ENCODE measurements at places on chromosomes 7 and 10.

DNA sequence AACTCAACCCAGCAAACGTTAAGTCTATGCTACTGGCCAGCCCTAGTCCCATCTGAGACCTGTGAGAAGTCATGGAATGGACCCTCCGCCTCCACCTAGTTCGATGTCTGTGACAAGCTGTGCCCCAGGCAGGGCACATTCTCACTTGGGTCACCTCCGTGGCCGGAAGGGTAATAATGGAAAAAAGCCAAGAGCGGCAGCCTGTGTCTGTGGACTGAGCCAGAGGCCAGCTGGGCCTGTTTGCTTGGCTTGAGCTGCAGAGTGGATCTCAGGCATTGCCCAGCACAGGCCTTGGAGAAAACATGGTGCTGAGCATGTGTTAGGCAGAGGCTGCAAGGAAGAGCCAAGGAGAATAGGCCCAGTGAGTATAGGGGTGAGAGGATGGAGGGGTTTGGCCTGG is 97.8 kb downstream of the GALNT17 start:
- DNase-seq, result no peak

- DNase-seq, result no peak
Observed at GRCh38 chr7:24885305-24885704, 94.7 kb downstream of the OSBPL3 start.

- no peak for DNase-seq
Observed at GRCh38 chr7:32253299-32253698, 183.1 kb upstream of the PDE1C start.

GRCh38 chr10:88996927-88997326 is 6.3 kb downstream of the FAS start:
- DNase-seq, result no peak

DNA sequence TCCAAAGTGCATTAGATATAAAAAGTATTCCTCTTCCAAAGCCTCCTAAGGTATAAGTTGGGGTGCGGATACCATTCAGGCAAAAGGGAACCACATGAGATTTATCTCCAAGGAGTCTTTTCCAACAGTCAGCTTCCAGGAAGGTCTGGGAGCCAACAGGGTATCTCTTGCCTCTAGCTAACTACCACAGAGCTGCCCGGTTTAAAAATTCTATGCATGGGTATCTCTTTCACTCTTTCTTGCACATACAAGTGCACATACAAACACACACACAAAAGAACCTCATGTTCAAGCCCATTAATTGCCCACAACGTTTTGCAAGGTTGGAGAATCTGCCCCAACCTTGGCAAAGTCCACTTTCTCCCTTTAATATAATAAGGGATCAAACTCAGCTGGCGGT is 80.7 kb downstream of the CDK6 start:
- no peak for DNase-seq

DNA sequence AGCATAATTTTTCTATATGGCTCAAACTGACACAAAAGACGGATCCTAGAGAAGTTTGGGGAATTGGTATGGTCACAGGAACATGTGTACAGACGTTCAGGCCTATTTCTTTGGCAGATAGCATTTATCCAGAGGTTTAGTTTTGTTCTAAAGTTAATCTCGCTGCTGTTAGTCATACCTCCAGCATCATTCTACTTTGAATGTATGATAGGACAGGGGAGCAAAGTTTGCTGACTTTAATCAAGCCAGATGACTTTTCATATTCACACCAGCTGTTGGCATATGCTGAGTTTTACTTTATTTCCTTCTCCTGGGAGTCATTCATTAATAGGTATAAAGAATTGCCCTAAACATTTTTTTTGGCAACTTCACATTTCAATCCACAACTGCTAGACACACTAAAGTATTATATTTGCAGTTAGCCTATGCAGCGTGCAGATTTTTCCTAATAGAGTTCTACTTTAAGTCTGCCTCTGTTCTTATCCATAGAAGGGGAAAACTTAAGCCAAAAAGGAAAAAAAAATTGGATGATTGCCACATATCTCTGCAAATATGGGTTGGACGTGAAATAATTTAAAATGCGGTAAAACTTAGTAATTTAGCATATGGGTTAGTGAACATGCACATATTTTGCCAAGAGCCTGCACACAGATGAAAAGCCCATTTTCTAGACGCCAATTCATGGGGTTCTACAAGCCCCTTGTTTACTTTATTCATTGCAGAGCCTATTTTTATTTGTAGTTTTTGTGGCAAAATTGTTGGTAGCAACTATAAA is 213.1 kb downstream of the C7orf25 start:
- DNase-seq, result no peak
